ENCODE measurements at places on chromosomes 11 and 22. TPM values are rescaled to one million over a fixed set of nuclear protein-coding genes. Genes with fewer than 3 reads are reported as not detected.

Gene FAM180B
- 3.4 TPM for total RNA-seq

DNA sequence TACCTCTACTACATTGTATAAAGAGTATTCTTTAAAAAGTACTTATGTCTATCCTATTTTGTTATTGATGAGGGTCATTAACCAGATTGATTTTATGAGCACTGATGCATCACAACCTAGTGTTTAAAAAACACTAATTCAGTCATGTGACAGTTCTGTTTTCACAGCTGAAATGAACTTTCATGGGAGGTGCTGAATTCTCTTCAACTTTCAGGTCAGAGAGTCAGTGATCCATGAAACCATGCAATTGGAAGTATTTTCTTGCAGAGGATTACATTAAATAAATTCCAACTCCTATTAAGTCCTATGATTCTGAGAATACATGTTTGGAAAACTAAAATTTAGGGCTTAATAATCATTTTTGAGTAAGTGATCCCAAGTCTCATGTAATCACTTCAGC is 889.4 kb downstream of the KCNA4 start:
- no peak for DNase-seq

- no peak for DNase-seq
These were observed 20.4 kb downstream of the MRGPRX4 start for GRCh38 chr11:18193010-18193409.

- DNase-seq, result no peak
These were observed 565.7 kb downstream of the METTL15 start for GRCh38 chr11:28673691-28674432.

- no peak for DNase-seq
These were observed 5.3 kb downstream of the ATP5MG start for GRCh38 chr11:118406599-118407166.

Measured in posterior vena cava (tissue), 2 donors.